Sigmoid colon (tissue), 7 donors: ENCODE measurements at places on chromosomes 4 and X. TPM values are rescaled to one million over a fixed set of nuclear protein-coding genes. Genes with fewer than 3 reads are reported as not detected.

DNA sequence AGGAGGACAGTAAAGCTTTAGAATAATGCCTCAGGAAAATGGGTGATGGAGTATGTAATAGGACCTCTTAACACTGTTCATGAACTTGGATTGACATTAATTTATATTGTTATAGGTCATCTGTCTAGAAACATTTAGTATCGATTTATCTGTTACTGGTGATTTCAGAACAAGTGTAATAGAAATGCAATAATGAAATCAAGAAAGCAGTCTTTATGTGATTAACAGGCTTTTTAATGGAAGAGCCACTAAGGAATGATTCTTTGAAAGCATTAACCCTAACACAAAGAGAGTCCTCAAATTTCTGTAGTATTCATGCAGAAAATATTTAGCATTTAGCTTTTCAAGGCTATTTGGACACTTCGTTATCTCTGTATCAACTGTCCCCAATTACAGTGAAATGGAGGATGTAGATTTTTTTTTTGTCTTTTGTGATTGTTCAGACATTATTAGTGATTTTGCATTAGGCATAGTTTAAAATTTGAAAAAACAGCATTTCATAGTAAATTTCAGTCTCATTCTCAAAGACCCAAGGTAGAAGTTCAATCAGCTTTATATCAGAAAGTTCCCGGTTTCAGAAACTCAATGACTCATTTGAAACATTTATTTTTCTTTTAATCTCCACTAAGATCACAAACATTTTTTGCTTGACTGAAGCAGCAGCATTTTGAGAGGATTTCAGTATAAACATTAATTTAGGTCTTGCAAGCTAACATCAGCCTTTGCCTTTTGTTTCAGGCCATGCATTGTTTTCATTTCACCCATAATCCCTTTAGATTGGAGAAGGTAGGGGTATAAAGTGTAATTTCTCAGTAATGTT is 56.3 kb downstream of the AGTR2 start:
- DNase-seq, result no peak

PNCK gene
- total RNA-seq, result 49.6 TPM

PPAT gene
- 4.2 TPM for total RNA-seq

GRCh38 chrX:48835524-48836329 is at the start of gene PCSK1N:
TSS of gene PCSK1N (minus strand) at chrX:48835610. CDS start at chrX:48835532, 78 bp downstream.
- no peak for DNase-seq

GRCh38 chr4:66298569-66298968 is 628.3 kb upstream of the EPHA5 start:
- no peak for DNase-seq

- DNase-seq, result no peak
These were observed 65.6 kb upstream of the BMP2K start for GRCh38 chr4:78710536-78710935.

MAGEB1 gene
- not detected for total RNA-seq

WDR17 gene
- total RNA-seq, result 11.0 TPM

TRIML2 gene
- total RNA-seq, result not detected

DNA sequence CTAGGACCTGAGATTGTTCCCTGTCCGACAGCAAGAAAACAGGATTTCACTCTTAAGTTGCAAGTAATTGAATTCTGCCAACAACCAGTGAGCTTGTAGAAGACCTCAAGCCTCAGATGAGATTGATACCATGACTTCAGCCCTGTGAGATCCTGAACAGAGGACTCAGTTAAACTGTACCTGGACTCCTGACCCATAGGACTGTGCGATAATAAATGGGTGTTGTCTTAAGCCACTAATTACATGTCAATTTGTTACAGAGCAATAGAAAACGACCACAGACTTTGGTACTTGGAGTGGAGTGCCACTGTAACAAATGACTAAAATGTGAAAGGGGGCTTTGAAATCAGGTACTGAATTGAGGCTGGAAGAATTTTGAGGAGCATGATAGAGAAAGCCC is 12.0 kb downstream of the PBDC1 start:
- DNase-seq, result no peak
